Activated gamma-delta T cell treated with anti-CD3 and anti-CD28 coated beads, Interleukin-2, amount 50 U/mL, for 16 hours (primary cell): ENCODE measurements at places on chromosomes 5 and 9.

DNA sequence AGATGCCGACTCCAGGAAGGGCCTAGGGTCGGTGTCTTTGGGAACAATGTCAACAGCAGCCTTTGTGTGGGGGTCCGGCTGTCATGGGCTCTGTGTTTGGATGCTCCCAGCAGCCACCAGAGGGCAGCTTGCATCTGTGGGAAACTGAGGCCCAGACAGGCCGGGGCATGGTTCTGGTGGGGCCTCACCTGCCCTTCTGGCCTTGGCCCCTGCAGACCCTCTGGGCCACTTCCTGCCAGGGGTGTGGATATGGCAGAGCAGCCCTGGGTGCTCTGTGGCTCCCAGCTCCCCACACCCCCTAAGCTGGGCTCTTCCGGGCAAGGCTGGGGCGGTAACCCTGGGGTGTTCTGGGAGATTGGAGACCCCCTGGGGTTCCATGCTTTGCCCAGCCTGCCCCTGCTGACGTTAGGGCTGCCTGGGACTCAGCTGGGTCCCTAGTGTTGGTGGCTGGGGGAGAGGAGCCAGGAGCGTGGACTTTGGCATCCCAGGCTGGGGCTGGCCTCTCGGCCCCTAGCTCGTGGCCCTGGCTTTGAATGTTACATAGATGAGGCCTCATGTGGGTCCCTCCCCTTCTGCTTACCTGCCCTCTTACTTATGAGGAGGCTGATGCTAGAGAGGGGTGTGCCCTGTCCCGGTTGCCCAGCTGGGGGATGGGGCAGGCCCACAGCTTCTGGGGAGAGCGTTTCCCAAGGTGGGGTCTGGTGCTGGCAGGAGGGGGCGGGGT is 38.3 kb downstream of the RXRA start:
- no peak for DNase-seq

- no peak for DNase-seq
Measured at GRCh38 chr5:55304584-55304983, 2.9 kb downstream of the DHX29 start.

DNA sequence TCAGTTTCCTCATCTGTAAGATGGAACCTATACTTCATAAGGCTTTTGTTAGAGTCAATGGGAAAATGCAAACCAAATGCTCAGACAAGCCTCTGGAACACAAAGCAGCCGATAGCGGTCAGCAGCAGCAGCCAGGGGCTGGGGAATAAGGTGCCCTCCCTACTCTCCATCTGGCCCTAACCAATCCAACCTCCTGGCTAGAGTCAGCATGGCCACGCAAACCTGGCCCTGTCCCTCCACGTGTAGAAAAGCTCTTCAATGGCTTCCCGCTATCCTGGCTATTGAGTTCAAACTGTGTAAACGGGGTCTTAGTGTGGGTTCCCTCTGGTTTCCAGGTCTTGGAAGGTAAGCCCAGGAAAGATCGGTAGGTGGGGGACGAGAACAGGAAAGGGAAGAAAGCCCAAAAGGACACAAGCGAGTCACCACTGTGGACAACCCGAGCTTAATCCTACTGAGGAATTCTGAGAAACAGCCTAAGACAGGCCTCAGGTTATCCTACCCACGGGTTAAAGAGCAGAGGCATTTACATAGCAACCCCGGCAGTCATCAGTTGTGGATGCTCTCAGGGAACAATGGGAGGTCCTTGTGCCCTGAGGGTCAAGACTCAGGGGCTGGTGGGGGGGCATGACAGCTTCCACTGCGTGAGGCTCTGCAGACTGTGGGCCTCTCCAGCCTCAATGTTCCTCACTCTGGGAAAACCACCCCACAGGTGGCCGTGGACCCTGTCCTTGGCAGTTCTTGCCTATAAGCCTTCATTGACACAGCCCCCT is 30.9 kb downstream of the FABP6 start:
- no peak for DNase-seq

DNA sequence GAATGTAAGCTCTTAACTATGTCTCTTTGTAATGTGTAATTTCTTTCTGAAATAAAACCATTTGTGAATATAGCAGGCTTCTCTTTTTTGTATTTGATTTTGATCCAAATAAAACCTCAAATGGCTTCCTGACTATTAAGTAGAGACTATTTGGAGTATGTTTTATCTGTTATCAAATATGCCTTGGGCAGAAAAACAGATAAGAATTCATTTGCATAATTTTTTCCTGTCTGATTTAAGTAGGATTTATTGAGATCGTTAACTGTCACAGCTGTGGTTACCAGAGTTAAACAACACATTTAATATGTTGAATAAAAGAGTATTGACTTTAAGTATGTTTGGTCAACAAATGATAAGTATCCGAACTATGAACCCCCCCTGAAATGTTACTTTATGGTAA is 104.9 kb downstream of the MELK start:
- DNase-seq: no peak

DNA sequence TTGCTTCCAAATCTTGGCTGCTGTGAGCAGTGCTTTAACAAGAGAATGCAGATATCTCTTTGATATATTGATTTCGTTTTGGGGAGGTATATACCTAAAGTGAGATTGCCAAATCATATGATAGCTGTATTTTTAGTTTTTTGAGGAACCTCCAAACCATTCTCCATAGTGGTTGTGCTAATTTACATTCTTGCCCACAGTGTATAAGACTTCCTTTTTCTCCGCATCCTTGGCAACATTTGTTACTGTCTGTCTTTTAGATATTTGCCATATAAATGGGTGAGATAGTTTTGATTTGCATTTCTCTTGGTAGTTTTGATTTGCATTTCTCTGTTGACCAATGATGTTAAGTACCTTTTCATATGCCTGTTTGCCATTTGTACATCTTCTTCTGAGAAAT is 10.0 kb upstream of the PLK2 start:
- DNase-seq: no peak

- DNase-seq: no peak
Measured at GRCh38 chr5:175854231-175855040, 16.9 kb upstream of the CPLX2 start.
